Anterior cingulate cortex (tissue), 58 donors: ENCODE measurements at places on chromosomes 3 and 15.

DNA sequence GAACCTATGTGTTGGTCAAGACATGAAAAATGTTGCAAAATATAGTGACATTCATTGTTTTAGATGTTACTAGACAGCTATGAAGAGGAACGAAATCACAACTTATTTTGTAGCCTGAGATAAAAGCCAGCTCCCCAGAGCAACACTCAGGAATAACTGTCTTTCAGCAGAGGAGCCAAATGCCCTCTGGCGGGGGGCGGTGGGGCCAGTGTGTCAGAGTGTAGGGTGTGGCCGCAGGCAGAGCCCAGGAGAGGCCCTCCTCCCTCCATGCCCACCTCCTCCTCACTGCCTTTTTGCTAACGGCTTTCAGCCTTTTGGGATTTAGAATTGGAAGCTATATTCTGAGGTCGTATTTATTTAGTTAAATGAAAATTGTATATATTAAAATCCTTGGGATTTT, 16.9 kb downstream of the APOD start:
- DNase-seq = no peak

DNA sequence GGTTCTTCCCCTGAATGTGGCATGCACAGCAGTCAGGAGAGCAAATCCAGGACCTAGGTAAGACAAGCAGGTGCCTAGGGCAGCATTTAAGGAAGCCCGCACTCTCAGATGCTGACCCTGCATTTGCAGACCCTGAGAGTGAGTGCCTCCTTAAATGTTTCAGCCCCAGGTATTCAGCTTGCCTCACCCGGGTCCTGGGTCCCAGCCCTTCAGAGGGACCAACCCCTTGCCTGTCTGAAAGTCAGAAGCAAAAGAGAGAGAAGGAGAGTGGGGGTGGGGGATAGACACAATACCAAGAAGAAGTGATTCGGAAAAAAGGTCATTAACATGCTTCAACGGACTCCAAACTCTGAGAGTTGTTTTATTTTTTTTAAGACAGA, 75.0 kb downstream of the MEGF11 start:
- no peak for DNase-seq

GRCh38 chr3:183551930-183552329, 3.6 kb downstream of the KLHL6 start:
- DNase-seq = no peak

DNA sequence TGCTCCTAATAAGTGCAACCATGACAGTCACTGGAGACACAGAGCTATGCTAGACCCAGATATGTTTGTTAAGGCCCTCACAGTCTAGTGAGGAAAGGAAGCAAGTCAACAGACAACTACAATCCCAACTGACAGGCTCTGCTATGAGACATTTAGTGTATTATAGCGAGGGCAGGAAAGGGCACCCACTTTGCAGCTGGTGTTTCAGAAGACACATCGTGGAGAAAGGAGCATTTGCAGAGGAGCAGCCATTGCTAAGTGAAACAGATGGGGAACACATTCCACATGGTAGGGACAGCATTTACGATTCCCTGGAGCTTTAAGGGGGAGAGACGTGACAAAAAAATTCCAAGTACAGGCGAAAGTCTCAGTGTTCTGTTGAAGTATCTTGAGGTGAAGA, 685.6 kb downstream of the AGBL1 start:
- DNase-seq = no peak

GRCh38 chr15:41703120-41703519, 42.9 kb downstream of the MGA start:
- DNase-seq = no peak

GRCh38 chr3:12598890-12599289, 42.0 kb downstream of the MKRN2 start:
- no peak for DNase-seq
